ENCODE measurements at places on chromosomes 2 and 18. TPM values are rescaled to one million over a fixed set of nuclear protein-coding genes. Genes with fewer than 3 reads are reported as not detected.

DNA sequence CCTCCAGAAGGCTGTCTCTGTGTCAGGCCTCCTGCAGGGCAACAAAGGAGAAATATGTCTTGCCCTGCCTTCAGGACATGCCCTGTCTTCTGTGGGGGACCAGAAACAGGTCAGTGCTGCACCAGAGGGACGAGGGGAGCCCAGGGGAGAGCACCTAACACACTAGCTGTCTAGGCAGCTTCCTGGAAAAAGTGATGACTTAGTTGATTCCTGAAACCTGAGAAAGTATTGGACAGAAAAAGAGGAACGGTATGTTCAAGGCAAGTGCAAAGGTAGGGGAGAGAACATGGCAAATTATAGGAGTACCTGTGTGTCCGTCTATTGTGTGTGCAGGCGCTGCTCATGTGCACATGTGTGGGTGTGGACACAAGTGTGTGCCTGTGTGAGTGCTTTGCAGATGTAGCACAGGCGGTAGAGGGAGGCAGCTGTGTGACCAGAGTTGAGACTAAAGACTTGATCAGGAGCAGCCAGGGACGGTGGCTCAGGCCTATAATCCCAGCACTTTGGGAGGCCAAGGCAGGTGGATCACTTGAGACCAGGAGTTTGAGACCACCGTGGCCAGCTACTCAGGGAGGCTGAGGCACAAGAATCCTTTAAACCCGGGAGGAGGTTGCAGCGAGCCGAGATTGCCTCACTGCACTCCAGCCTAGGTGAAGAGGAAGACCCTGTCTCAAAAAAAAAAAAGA, 119.5 kb downstream of the GYPC start:
- H3K27ac ChIP-seq, result no peak overlapping the region
- H3K36me3 ChIP-seq, result no peaks in the 10 kb centered on the region

DNA sequence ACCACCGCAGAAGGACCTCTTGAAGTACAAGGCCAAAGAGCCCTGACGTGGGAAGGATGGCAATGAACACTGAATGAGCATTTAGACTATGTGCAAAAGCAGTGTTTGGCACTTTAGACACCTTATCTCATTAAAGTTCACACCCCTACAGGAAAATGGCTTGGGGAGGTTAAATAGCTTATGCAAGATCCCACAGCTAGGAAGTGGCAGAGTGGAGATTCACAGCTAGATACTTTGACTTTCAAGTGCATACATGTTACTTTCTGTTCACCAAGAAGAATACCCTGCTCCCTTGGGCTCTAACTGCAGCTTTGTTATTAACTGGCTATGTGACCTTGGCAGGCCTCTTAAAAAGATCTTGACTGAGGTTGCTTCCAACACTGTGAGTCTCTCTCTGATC, 58.2 kb downstream of the ICOS start:
- H3K27ac ChIP-seq, result no peak overlapping the region
- H3K4me3 ChIP-seq, result no peak overlapping the region
- H3K4me1 ChIP-seq, result no peaks in the 10 kb centered on the region
- no peaks in the 10 kb centered on the region for H3K36me3 ChIP-seq

GRCh38 chr2:182715121-182715891, 751 bp upstream of the DNAJC10 start:
- H3K27ac ChIP-seq, result peak overlapping the region; percentile 49
- H3K4me3 ChIP-seq, result peak overlapping the region; percentile 48
- DNase-seq, result no peak
- H3K36me3 ChIP-seq, result no peaks in the 10 kb centered on the region

- H3K27ac ChIP-seq, result peak overlapping the region; percentile 40
- no peaks in the 10 kb centered on the region for H3K36me3 ChIP-seq
- H3K4me3 ChIP-seq, result no peak overlapping the region
- no peaks in the 10 kb centered on the region for H3K4me1 ChIP-seq
- H3K27me3 ChIP-seq, result no peaks in the 10 kb centered on the region
Observed at GRCh38 chr2:120771781-120772208, 36.1 kb downstream of the GLI2 start.

DNA sequence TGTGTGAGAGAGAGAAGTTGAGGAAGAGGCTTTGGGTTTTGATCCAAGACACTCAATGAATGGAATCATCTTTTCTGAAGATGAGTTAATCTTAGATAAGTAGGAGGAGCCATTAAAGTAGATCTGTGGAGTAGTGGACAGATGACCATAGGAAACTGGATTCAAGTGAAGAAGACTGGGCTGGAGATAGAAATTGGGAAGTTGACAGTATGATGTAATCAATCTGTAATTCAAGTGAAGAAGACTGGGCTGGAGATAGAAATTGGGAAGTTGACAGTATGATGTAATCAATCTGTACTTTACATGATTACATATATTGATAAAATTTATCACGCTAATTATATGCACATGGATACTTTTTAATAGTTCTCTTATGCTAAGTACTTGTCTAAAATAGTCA, 92.8 kb downstream of the PHLPP1 start:
- no peak overlapping the region for H3K4me3 ChIP-seq
- DNase-seq, result no peak
- no peaks in the 10 kb centered on the region for H3K4me1 ChIP-seq
- no peaks in the 10 kb centered on the region for H3K27me3 ChIP-seq
- no peaks in the 10 kb centered on the region for H3K36me3 ChIP-seq

DNA sequence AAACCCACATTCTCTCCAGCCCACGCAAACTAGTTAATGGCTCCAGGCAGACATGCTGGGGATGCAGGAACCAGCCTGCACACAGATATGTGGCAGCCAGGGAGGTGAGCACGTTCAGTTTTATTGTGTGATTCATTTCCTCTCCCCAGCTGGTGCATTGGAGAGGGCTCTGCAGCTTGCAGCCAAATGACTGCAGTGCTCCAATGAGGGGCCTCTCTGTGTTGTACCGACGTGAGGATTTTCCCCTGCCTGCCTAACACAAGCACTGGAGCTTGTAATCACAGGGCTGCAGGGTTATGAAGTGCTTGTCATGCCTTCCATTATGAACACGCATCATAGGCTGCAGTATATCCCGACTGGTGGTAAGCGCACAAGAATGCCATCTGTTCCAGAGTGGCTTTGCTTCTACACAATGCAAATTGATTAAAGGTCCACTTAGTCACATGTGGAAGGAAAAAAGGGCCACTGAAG, 92.3 kb upstream of the THUMPD2 start:
- H3K27me3 ChIP-seq, result no peaks in the 10 kb centered on the region
- H3K4me1 ChIP-seq, result no peaks in the 10 kb centered on the region
- no peaks in the 10 kb centered on the region for H3K36me3 ChIP-seq
- DNase-seq, result no peak

DNA sequence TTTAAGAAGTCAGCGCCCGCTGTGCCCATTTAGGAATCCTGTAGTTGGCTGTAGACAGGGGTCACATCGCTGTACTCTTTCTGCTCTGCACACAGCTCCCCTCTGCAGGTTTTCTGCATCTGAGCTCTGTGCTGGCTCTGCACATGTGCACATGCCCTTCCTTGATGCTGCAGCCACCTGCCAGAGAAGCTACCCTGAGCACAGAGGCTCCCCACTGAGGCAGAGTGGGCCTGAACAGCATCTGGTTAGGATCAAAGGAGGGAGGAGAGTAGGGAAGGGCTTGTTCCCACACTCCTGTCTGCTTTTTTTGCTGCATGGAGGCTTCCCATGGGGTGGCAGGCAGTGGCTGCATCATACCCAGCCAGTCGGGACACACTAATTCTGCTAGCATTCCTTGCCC, 238.9 kb downstream of the FHOD3 start:
- no peaks in the 10 kb centered on the region for H3K4me1 ChIP-seq
- DNase-seq, result no peak
- no peaks in the 10 kb centered on the region for H3K27me3 ChIP-seq

DNA sequence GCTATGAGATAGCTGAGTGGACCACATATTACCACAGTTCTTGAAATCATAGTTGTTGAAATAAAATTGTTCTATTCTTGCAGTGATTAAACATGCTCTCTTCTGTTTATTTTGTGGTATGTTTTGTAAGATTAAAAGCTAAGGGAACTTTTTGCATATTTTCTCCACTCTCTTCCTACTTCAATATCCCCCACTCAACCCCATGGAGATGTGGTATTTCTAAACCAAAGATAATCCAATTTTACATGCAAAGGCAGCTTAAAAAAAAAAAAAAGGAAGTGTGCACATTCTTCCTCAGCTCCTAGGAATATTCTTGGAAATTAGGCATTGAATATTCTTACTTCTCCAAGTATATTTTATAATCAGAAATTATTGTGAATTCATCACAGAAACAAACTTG, 15.0 kb upstream of the PAX3 start:
- H3K4me3 ChIP-seq, result no peak overlapping the region
- peaks cover 10% of the 10 kb centered on the region for H3K4me1 ChIP-seq
- peaks cover 66% of the 10 kb centered on the region for H3K27me3 ChIP-seq
- no peaks in the 10 kb centered on the region for H3K36me3 ChIP-seq
- H3K27ac ChIP-seq, result no peak overlapping the region

GRCh38 chr2:186308347-186308746, 177.7 kb upstream of the ZC3H15 start:
- H3K27ac ChIP-seq, result no peak overlapping the region
- no peaks in the 10 kb centered on the region for H3K27me3 ChIP-seq
- DNase-seq, result peak; percentile 34
- no peak overlapping the region for H3K4me3 ChIP-seq
- peaks cover 9% of the 10 kb centered on the region for H3K4me1 ChIP-seq
- H3K36me3 ChIP-seq, result no peaks in the 10 kb centered on the region

DNA sequence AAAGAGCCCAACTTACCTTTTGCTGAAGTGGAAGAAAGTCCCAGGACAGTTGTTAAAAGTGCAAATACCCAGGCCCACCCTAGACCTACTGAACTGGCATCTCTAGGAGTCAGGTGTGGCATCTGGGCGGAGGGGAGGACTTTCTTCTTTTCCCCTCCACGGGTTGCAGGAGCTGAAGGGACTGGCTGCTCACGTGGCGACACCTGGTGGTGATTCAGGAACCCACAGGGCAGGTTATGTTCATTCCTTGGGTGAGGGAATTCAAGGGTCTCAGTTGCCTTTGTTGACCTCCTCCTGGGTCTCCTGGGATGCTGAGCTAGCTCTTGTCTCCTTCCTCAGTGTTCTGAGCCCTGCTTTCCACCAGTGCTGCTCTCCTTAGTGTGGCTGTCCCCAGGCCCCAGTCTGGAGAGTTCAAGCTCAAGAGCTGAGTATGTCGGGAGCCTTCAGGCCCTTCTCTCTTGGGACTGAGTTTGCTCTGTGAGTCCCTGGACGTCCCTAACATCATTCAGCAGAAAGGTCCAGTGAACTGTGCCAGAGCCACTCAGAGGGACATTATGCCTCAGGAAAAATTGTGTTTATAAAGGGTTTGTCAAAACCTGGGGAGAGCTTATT, 56.9 kb downstream of the DYSF start:
- H3K4me3 ChIP-seq, result no peak overlapping the region
- no peaks in the 10 kb centered on the region for H3K4me1 ChIP-seq
- H3K27ac ChIP-seq, result no peak overlapping the region
- H3K27me3 ChIP-seq, result no peaks in the 10 kb centered on the region
- peak; percentile 70 for DNase-seq

DNA sequence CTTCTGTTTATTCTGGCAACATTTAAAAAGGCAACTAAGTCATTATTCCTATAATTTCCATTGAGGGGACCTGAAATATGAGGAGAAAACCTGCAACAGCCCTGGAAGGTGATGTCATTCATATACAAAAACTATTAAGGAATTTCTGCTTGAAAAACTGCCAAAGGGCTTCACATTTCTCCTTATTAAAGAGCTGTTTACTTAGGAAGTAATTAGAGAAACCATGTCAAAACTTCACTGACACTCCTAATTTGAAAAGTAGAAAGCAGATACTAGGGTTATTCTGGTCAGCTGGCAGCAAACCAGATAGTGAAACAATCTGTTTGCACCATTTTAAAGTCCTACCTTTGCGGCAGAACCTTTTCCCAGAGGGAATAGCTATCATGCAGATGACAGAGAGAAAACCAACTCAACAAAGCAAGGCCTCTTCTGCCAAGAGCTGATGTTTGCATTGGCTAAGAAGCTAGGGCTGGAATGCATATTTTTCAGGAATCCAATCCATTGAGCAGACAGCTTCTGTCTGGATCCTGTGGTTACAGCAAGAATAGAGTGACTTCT, 592.2 kb upstream of the SYT4 start:
- no peaks in the 10 kb centered on the region for H3K36me3 ChIP-seq
- no peak overlapping the region for H3K27ac ChIP-seq
- H3K4me3 ChIP-seq, result no peak overlapping the region
- DNase-seq, result no peak
- H3K27me3 ChIP-seq, result no peaks in the 10 kb centered on the region
- H3K4me1 ChIP-seq, result no peaks in the 10 kb centered on the region

- no peaks in the 10 kb centered on the region for H3K36me3 ChIP-seq
- no peaks in the 10 kb centered on the region for H3K27me3 ChIP-seq
- H3K27ac ChIP-seq, result no peak overlapping the region
- H3K4me1 ChIP-seq, result no peaks in the 10 kb centered on the region
- H3K4me3 ChIP-seq, result no peak overlapping the region
Observed at GRCh38 chr2:16396171-16396570, 269.5 kb downstream of the CYRIA start.

GRCh38 chr2:73749314-73749713, 12.2 kb upstream of the TPRKB start:
- no peaks in the 10 kb centered on the region for H3K36me3 ChIP-seq
- H3K4me1 ChIP-seq, result no peaks in the 10 kb centered on the region
- no peak for DNase-seq
- H3K4me3 ChIP-seq, result no peak overlapping the region
- no peak overlapping the region for H3K27ac ChIP-seq
- no peaks in the 10 kb centered on the region for H3K27me3 ChIP-seq

DNA sequence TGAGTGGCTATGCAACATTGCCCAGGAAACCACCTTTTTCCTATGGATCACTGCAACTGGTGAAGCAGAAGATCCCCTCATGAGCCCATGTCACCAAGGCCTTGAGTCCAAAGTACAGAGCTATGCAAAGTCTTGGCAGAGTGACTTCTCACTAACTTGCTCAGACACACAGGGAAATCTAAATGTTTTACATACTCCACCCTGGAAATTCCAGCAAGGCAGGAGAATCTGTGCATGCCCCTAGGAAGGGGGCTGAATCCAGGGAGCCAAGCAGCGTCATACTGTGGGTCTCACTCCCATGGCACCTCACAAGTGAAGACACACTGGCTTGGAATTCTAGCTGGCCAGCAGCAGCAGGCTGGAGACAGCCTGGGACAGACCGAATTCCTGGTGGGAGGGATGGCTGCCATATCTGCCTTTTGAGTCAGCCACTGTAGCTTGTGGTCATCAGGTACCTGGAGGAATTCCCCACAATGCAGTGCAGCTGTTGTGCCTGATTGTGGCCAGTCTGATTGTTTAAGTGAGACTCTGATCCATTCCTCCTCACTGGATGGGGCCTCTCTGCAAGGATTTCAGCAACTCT, 1817.4 kb downstream of the SUCLG1 start:
- DNase-seq, result no peak
- H3K36me3 ChIP-seq, result no peaks in the 10 kb centered on the region
- H3K27me3 ChIP-seq, result no peaks in the 10 kb centered on the region
- no peak overlapping the region for H3K27ac ChIP-seq
- H3K4me1 ChIP-seq, result no peaks in the 10 kb centered on the region
- no peak overlapping the region for H3K4me3 ChIP-seq

RAD51AP2 gene
- total RNA-seq, result not detected

DNAH6 gene
- total RNA-seq, result 0.28 TPM

PROM2 gene
- total RNA-seq, result 1.4 TPM

HOXD11 gene
- total RNA-seq, result not detected

AFF3 gene
- 6.0 TPM for total RNA-seq

EHD3 gene
- 19.1 TPM for total RNA-seq

ASB18 gene
- not detected for total RNA-seq

All from adrenal gland (tissue), 19 donors.